Glutamatergic neuron (in vitro differentiated cells): ENCODE measurements at places on chromosomes 1 and 21.
A peak's percentile ranks its signal among the peaks of the same experiment; 100 is the strongest.

- DNase-seq = no peak
These were observed 176.5 kb downstream of the PSMG1 start for GRCh38 chr21:39006571-39007311.

DNA sequence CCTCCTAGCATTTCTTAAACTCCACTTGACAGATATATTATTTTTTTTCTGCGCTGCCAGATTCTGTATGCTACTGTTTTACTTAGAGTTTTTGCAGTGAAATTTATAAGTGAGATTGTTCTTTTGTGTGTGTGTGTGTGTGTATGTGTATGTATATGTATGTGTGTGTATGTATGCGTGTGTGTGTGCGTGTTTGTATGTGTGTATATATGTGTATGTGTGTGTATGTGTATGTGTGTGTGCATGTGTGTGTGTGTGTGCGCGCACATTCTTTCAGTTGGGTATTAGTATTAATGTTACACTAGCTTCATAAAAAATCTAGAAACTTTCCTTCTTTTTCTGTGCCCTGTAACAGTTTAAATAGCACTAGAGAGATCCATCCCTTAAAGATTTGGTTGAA, 152.6 kb upstream of the CSF3R start:
- no peak for DNase-seq

GRCh38 chr1:236794585-236795034, 482 bp upstream of the MTR start:
- DNase-seq = no peak

DNA sequence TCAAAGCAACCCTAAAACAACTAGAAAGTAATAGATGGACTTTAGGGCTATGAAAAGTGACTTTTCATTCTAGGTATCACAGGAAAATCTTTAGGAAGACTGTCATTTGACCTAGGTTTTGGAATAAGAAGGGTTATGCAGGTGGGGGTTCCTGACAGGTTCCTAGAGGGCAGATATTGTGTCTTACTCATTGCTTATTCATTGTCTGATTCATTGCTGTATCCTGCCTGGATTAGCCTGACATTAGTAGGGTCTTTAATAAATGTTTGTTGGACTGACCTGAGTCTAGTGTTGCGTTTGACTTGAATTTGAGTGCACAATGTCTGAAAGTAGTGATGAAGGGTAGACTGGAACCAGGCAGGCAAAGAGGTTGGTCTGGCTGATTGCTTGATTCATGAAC, 6.0 kb downstream of the FNBP1L start:
- no peak for DNase-seq

- DNase-seq = no peak
These were observed 61.8 kb downstream of the ATP1A1 start for GRCh38 chr1:116434849-116435248.

- no peak for DNase-seq
These were observed 85.1 kb downstream of the CLDN17 start for GRCh38 chr21:30081506-30081905.

GRCh38 chr1:48084826-48085225, 87.6 kb upstream of the TRABD2B start:
- no peak for DNase-seq

GRCh38 chr1:99551812-99552614, 93.9 kb upstream of the PALMD start:
- DNase-seq = no peak

DNA sequence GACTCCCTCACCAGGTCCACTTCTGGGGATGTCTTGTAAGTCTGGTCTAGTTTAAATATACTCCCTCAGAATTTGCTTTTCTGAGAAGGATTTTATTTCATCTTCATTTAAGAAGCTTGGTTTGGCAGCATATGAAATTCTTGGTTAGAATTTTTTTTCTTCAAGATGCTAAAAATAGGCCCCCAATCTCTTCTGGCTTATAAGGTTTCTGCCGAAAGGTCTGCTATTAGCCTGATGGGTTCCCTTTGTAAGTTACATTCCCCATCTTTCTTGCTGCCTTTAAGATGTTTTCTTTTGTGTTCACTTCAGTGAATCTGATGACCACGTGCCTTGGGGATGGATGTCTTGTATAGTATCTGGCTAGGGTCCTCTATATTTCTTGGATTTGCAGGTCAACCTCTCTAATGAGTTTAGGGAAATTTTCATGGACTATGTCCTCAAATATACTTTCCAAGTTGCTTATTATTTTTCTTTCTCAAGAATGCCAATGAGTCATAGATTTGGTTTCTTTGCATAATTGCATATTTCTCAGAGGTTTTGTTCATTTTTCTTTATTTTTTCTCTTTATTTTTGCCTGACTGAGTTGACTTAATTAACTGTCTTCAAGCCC, 19.4 kb downstream of the TCP10L start:
- no peak for DNase-seq

GRCh38 chr1:39919545-39919944, 17.8 kb upstream of the MYCL start:
- no peak for DNase-seq

DNA sequence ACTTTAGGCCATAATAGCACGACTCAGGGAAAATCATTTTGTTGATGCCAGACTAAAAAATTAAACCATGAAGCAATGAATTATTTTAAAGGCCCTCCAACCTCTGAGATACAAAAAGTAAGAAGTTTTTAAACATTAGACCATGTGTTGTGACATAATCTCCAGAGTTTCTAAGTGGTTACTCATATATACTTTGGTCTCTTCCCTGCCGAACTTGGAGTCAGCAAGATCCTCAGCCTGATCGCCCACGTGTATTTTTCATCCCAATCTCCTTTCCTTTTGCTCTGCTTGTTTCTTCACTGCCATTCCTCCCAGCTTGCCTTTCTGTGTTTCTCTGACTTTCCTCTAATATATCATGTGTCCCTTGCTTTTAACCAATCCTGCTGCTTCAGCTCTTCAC, 3.8 kb downstream of the ARV1 start:
- DNase-seq = no peak

DNA sequence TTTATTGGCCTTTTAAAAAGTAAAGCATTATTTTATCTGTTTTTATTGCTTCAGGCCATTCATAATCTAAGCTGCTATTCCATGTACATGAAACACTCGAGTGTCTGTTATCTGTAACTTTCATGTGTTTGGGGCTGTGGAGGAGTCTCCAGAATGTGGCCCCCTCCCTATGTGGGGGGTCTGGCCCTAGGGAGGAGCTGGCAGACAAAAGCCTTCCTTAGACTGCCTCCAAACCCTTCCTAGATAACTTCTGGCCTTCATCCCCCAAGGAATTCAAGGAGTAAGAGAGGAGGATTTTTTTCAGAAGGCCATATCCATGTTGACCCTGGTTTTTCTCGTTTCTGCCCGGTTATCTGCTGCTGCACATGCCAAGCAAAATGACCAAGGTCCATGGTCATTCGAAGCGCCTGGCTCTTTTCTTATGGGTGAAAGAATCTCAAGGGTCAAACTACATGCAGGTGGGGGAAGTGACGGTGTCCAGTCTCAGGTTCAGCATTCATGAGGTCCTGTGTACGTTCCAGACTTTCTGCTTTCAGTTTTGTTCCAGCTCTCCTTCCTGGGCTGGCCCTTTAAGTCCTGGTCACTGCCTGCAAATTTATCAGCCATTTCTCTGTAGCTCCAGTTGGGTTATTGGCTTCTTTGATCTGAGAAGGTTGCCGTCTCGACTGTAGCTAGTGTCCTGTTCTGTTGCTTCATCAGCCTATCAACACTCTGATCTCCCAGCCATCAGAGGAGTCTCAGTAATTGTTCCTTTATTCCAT, 8.3 kb downstream of the TENT5C start:
- no peak for DNase-seq

GRCh38 chr1:64775113-64775512, 30.2 kb downstream of the RAVER2 start:
- DNase-seq = no peak

DNA sequence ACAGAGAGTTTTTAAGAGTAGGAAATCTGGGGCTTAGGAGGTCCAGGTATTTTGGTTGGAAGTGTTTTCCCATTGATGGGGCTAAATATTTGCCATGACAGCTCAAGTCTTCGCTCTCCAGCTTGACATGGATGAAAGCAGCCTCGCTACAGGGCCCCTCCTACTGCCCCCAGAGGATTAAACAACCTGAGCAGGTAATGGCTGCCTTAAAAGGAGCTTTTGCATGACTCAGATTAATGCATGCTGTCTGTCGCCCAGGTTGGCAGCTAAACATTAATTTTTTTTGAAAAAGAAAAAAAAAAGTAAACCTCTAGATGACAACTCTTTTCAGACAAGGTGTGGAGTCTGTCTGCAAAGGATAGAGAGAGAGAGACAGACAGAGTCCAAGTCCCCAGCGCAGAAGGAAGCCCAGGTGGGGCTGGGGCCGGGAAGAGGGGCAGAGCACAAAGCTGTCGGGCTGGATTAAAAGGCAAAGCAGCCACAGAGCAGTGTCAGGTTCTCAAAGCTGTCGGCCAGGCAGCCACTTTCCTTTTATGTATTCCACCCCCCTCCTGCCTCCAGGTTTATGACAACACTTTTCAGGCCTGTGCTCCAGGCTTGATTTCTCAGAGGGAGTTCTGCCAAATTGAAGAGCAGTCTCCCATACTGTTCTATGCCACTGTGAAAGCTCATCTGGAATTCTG, 127.9 kb downstream of the CLIC6 start:
- DNase-seq = no peak

- peak; percentile 26 for DNase-seq
These were observed 1.5 kb downstream of the ATP1A1 start for GRCh38 chr1:116374353-116375147.

DNA sequence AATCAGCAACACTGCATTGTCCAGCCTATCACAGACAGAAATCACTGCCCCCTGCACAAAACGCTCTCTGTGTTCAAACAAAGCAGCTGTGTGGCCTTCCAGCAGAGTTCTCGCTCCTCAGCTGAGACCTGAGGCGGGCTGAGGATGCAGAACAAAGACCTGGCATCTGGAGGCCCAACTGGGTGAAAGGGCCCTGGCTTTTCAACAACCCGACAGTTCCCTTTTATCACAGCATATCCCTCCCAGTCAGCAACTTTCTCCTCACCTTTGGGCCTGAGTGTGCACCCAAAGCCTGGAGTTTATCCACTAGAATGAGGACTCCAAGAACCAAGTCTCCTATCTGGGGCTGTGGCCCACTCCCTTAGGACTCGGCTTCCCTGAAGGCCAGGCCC, 42.6 kb upstream of the A3GALT2 start:
- DNase-seq = no peak
